ENCODE measurements at places on chromosomes 6 and 20.

DNA sequence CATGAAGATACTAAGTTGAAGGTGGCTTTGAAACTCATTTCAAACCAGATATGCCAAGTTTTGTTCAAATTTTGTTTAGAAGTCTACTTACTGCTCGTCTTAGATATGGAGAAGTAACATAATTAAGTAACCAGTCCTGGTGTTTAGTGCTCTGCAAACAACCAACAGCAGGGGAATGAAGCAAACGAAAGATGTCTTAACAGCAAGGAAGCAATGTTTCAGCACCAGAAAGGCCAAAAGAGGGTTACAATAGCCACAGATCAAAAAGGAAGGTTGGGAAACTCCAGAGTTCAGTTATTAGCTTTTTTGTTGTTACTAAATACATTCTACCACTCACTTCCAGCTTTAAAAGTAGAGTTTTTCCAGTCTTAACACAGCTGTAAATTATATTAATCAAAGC lies 45.1 kb downstream of the LHFPL5 start:
- DNase-seq = no peak

DNA sequence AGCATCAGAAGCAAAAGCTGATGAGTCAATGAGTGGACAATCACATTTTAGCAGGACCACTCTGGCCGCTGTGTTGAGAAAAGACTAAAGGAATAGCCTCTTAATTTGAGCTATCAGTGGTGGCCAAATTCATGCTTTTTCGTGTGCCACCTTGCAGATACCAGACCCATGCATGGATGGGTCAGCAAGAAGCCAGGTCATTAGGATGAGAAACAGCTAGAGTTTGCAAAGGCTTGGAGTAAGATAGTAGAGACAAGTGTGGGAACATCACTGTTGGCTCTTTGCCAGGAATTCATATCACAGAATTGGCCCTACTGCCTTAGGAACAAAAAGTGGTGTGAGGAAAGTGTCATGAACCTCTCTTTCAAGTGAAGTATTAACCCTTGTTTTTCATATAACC lies 25.5 kb downstream of the MRAP2 start:
- DNase-seq = no peak

- DNase-seq = no peak
Observed at GRCh38 chr6:64170316-64170715, 534.7 kb downstream of the PHF3 start.

DNA sequence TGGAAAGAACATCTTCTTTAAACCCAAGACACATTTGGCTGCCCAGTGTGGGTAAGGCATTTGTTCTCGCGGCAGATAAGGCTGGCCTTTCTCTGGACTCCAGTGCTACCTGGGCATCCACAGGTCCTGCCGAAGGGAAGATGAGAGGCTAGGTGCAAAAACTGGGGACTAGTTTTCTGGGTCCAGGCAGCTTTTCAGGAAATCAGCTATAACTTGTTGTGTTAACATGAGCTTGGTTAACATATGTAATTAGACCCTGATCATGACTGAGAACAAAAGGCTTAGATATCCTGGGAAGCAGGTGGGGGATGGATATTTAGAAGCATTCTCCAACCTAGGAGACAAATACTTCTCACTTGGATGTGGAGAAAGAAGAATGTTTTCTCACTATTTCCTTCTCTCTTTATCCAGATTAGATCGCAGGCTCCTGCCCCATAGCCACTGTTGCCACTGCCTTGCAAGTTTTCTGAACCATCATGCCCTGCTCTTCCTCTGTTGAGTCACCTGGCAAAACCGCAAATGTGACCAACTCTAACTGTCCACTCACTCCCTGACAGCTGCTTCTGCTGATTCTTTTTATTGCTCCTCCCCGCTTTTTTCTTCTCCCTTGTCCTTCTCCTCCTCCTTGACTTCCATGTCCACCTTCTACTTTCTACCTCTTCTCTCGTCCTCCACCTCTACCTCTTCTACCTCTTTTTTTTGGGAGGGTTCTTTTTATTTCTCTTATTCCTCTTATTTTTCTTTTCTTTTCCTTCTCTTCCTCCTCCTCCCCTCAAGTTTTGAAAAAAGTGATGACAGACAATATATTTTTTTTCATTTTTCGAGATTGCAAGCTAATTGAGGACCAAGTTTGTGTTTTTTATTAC lies 258.1 kb downstream of the UTRN start:
- no peak for DNase-seq

GRCh38 chr6:160999516-160999915 lies 7.9 kb downstream of the MAP3K4 start:
- DNase-seq = no peak

- no peak for DNase-seq
Observed at GRCh38 chr6:42049948-42050296, 402 bp upstream of the TAF8 start.

DNA sequence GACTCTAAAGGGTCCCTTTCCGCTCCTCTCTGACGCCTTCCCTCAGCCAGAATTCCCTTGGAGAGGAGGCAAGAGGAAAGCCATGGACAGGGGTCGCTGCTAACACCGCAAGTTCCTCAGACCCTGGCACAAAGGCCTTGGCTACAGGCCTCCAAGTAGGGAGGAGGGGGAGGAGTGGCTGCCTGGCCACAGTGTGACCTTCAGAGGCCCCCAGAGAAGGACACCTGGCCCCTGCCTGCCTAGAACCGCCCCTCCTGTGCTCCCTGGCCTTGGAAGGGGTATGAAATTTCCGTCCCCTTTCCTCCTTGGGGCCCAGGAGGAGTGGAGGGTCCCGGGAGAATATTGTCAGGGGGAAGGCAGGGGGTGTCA lies 2.7 kb downstream of the VEGFA start:
- DNase-seq = no peak

DNA sequence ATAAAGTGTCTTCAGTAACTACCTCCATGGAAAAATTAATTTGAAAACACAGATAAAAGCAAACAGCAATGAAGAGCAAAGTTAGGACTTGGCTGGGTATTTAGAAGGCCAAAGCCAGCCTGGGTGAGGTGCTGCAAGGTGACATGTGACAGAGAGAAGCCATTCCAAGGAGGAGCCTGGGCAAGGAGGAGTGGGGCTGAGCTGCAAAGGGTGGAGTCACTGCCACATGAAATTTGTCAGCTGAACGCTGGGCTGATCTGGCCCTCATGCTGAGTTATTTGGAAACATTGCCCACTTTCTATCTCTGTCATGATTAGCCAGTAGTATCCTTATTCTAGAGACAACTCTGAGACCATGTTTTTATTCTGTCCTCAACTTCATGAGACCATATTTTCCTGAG lies 76.3 kb downstream of the PERP start:
- no peak for DNase-seq

DNA sequence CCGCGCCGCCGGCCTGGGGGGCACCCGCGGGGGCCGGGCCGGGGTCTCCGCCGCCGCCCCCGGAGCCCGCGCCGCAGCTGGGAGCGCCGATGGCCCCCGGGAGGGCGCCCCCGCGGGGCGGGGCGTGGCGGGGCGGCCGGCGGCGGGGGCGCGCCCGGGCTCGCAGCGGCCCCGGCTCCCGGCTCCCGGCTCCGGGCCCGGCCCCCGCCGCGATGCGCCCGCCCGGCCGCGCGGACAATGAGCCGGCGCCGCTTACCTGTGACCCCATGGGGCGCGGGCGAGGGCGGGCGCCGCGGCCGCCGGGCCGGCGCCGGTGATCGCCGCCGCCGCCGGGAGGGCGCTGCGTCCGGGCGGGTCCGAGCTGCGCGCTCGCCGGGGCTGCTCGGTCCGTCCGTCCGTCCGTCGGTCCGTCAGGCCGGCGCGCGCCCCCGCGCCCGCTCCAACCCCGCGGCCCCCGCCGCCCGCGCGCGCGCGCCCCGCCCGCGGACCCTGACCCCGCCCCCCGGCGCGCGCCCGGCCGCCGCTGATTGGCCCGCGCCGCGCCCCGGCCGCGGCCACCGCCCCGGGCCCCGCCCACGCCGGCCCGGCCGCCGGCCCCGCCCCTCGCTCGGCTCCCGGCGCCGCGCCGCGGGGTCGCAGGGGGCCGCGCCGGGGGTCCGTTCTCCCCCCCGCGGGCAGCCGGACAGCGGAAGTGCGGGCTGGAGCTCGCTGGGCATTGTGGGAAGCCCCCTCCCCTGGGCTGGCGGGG lies at the start of gene ZBTB46:
Gene ZBTB46 (minus strand): TSS at position 424 of the 748 bp plus-strand sequence. CDS start 40,507 bp downstream, outside the sequence.
- DNase-seq = no peak

DNA sequence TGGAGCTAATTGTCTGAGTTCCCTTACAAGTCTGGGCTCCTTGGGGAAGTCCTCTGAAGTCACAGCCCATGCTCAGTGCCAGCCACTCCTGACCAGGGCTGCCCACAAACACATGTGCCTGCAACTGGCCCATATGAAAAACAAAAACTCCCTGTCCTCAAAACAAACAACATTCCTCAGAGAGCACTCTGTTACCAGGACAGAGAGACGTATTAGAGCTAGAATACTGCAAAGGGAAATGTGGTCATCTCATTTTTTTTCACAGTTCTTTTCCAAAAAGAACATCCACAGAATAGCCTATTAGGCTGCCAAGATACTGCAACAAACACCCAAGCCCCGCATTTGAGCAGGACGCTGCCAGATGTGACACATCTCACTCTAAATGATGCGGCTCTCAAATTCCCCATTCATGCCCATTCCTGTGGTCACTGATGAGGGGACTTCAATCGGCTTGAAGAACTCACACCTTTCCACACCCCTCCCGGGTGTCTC lies 71.1 kb downstream of the SLC22A23 start:
- no peak for DNase-seq

- DNase-seq = no peak
Observed at GRCh38 chr6:2162079-2162445, 83.3 kb downstream of the GMDS start.

DNA sequence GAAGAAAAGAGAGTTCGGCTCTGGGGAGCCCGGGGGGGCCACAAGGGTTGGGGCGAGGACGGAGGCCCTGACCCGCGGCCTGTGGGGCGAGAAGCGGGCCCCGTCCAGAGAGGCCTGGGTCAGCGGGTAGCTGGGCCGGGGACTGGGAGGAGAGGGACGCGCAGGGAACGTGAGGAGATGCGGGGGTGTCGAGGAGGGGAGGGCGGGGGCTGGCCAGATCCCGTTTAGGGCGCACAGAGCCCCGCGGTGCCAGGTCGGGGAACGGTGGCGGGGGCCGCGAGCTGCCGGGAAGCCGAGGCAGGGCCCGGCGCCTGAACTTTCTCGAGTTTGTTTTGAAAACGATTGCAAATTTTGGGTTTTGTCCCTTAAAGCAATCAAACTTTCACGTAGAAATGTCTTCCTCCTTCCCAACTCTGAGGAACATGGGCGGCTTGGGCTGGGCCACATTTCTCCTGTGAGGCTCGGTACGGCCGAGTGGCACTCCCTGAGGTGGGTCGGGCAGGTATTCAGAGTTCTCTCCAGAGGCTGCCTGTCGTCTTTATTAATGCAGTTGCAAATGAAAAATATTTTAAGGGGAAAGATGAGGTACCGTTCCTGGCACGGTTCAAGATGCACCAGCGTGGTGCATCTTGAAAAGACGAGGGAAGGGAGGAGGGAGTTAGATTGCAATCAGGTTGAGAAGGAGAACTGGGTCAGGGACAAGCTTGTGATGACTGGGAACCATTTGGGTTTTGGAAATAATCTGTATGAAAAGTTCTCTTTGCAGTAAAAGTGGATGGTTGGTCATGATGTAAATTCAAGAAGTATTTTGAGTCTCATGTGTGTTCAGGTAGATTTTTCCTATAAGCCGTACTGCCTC lies 972 bp downstream of the RNF8 start:
- no peak for DNase-seq

DNA sequence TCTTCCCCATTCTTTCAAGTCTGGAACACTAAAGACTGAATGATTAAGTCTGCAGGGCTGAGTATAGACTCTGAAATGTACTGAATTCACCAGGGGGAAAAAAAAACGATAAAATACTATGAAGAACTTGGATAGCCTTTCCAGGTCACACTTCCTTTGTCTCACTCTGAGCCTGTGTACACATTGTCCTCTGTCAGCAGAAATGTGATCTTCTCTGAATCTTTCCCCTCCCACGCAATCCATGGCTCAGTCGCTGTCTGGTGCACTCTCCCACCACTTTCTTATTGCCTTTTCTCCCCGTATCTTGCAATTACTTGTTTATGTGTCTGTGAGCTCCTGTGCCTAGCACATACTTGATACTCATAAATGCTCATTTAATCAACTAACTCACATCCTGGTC lies 212.6 kb upstream of the RSPO3 start:
- no peak for DNase-seq

GRCh38 chr20:16865406-16865805 lies 117.2 kb downstream of the OTOR start:
- no peak for DNase-seq

GRCh38 chr6:157092736-157093135 lies 230.6 kb downstream of the TMEM242 start:
- DNase-seq = no peak

DNA sequence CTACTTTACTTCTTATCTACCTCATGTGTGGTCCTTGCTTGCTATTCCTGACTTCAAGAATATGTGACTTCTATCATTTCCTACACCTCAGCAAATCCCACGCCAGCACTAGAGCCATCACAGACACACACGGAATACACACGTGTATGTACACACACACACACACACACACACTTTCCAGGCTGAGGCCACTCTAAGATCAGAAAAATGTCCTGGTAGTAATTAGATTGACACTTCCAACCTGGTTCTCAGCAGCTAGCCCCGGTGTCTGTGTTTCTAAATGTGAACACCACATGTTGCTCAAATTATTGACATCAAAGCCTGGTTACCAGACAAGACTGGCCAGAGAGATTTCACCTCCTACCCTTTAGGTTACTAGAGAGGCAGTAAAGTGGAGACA lies 54.1 kb upstream of the SASH1 start:
- DNase-seq = no peak

DNA sequence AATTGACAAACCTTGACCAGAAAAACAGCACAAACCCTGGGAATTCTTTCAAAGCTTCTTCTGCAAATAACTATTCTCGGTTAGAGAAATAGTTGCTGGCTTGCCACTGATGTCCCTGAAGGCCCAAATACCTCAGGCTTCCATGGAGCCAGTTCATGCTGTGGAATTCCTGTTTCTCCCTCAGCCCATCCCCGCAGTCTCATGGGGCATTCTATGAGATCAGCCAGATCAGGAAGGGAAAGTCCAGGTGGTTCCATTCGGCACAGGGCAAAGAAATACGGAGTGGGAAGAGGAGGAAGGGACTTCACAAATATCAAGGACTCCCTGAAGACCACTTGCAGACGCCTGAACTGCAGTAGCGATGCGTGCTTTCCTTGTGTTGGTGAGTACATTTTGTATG lies 63.3 kb downstream of the MYLK4 start:
- DNase-seq = no peak

DNA sequence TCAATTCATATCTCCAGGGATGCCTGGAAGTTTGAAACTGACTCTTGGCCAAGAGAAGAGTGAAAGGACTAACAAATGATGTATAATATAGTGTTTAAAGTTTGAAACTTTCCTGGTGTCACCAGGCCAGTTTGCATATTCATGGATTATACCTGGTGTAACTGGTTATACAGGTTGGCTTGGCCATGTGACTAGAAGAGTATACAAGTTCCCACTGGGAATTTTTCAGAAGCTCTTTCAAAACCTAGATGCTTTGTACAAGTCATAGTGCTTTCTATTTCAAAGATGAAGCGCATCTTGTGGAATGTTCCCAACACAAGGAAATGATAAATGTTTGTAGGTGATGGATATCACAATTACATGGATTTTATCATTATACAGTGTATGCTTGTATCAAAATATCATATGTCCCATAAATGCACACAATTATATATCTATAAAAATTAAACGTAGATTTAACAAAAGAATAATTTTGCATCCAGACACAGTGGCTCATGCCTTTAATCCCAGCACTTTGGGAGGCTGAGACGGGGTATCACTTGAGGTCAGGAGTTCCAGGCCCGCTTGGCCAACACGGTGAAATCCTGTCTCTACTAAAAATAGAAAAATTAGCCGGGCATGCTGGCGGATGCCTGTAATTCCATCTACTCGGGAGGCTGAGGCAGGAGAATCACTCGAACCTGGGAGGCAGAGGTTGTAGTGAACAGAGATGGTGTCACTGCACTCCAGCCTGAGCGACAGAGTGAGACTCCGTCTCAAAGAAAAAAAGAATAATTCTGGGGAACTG lies 1420.2 kb downstream of the GRIK2 start:
- DNase-seq = no peak
